ENCODE measurements at places on chromosomes 2 and 18.

GRCh38 chr2:147358375-147358774 lies 486.5 kb upstream of the ACVR2A start:
- no peak for DNase-seq

DNA sequence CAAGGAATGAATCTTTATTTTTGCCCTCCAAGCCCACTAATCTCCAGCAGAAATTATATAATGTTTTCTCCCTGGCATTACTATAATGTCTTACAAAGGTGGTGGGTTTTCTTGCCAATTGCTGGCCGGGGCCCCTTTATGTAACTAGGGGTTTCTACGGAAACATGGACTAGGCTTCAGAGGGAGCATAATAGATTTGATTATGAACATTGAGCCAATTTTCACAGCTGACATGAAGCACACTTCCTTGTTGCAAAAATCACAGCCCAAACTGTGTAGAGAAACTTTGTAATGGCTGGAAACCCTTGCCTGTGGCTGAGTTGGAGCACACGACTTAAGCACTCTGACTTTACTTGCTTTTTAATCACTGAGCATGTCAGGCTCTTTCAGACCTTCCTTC lies 3.8 kb upstream of the CYRIA start:
- no peak for DNase-seq

- no peak for DNase-seq
Measured at GRCh38 chr2:67462738-67463496, 65.8 kb downstream of the ETAA1 start.

DNA sequence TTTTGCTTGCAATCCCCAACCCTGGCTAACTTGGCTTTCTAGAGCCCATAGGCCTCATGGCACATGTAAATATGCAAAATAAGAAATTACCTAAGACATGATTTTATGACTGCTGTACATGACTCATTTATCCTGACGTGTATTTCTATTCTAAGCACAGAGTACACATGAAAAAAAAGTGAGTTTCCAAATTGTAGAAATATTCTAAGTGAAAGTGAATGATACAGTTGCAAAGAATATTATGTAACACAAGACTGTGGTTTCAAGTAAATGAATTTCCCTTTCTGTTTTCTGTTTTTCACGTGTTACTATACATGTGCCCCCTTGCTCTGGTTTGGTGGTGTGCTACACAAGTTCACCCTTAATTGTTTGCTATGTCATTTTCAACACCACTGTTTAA lies 162.4 kb downstream of the LRP1B start:
- no peak for DNase-seq

GRCh38 chr2:177383935-177384334 lies 8.6 kb upstream of the AGPS start:
- no peak for DNase-seq

GRCh38 chr2:231321556-231322334 lies 73.8 kb upstream of the B3GNT7 start:
- DNase-seq = no peak

- DNase-seq = no peak
Measured at GRCh38 chr2:104595576-104595975, 258.3 kb upstream of the POU3F3 start.

DNA sequence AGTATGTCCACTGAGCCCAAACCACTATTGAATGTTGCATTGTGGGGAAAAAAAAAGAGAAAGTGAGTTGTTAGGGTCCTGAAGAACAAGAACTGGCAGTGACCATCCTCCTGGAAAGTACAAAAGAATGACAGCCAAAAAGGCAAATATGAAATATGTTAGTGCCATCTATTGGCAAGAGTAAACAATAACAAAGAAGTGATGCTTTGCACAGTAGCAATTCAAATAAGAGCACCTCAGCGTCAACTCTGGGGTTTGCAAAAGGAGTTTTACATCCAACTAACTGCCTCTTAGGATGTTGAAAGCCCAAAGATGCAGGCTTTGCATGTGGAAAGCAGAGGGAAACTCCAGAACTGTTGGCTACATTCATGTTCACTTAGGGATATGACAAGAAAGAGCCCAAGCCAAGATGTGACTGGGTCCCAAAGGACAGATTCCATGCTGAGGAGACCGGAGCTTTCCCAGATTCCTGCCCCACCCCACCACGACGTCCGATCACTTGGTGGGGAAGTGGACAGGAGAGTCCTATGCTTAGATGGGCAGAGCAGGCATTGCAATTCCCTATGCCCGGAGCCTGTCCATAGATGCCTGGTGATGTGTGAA lies 15.6 kb downstream of the TRABD2A start:
- peak; percentile 60 for DNase-seq

DNA sequence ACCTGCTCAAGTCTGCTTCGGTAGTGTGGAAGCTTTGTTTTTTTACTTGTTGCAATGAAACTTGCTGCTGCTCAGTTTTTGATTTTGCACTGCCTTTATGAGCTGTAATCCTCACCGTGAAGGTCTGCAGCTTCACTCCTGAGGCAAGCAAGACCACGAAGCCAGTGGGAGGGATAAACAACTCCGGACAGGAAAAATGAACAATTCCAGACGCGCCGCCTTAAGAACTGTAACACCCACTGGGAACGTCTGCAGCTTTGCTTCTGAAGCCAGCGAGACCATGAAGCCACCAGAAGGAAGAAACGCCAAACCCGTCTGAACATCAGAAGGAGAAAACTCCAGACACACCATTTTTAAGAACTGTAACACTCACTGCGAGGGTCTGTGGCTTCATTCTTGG lies 245.7 kb upstream of the REG3G start:
- no peak for DNase-seq

- no peak for DNase-seq
Measured at GRCh38 chr2:196316050-196316430, 144.7 kb upstream of the STK17B start.

DNA sequence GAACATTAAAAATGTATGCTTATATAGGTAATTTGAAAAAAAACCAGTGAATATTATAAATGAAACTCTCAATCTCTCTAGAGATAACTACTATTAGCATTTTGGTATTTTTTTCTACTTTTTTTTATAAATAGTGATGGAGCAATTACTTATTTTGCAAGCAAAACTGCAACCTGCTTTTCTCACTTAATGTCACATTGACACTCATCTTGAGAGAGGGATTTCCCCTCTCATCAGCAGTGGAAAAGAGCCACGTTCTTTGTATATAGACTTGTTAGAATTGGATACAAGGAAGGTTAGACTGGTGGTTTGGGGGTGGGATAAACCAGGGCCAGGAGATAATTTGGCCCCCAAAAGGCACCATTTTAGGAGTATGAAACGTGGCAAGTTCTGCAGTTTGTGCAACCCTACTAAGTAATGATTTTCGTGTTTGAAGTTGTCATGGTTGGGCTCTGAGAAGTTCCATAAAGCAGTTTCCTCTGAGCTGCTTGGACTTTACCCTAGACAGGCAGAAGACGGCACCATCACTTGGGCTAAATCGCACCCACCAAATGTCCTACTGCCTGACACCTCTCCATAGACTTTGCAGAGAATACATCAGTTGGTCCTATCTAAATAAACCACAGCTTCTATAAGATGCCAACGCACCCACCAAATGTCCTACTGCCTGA lies 194.0 kb downstream of the ACTR3 start:
- DNase-seq = peak; percentile 32

DNA sequence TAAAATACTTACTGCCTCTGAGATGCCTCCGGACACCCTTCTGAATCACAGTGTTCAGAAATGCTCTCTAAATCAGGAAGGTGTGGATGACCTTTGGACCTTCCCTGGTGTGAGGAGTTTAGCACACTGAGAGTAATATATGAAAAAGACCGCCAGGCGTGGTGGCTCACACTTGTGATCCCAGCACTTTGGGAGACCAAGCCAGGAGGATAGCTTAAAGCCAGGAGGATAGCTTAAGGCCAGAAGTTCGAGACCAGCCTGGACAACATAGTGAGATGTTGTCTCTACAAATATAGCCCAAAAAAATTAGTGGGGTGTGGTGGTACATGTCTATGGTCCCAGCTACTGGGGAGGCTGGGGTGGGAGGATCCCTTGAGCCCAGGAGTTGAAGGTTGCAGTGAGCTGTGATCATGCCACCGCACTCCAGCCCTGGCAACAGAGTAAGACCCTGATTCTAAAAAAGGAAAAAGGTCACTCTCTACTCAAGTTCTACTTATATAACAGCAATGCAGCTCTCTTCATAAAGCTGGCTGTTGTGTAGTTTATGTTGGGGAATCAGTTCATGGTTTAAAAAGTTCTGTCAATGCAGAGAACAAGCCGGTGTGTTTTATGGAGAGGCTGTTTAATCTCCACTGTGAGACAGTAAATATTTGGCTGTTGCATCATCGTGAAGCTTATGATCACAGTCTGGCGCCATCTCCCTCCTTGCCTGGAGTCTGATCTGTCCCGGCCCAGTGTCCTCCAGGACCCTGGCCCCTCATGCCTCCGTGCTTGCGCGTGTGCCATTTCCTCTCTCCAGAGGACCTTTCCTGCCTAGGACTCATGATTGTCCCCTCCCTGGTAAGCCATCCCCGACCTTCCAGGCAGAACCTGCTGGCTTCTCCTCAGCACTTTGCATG lies 184.5 kb downstream of the FAM210A start:
- DNase-seq = no peak

- no peak for DNase-seq
Measured at GRCh38 chr2:86025229-86025820, 80.4 kb downstream of the POLR1A start.

DNA sequence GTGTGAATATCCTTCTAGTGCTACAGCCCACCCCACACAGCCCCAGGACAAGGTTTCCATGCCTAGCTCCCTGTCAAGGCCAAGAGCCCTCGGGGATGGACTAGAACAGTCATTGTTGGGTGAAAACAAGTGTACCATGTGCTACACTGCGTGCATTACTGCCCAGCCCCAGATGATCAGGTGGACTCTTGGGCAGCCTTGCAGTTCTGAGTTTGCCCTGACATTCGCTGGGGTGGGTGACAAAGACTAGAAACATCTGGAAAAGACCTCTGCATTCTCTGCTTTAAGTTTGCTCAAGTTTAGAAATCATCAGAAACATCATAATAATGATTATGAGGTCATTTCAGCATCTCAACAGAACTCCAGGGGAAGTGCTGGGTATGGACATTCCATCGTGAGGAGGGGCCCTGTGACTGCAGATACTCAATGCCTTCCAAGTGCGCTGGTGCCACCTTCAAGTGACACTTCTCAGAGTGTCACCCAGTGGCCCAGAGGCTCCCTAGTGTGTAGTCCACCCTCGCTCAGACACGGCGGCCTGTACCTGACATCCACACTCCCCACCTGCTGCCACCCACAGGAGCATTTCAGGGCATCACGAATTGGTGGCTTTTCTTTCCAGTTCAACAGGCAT lies 5.3 kb upstream of the PXDN start:
- no peak for DNase-seq

DNA sequence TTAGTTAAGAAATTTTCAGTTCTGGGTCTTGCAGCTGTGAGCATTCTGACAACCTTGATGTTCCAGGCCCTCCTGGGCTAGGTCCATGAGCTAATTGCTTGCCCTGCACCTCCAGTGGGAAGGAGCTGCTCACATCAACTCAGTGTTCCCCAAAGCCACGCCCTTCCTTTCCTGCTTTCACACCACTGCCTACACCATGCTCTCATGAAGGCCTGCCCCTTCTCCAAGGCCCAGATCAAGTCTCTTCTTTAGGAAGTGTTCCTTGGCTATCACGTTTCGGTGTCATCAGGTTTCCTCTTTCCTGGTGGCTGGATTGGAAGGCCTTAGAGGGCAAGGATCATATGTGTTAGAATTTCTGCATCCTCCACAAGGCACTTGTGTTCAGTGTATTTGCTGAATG lies 18.8 kb downstream of the TMEM127 start:
- no peak for DNase-seq

DNA sequence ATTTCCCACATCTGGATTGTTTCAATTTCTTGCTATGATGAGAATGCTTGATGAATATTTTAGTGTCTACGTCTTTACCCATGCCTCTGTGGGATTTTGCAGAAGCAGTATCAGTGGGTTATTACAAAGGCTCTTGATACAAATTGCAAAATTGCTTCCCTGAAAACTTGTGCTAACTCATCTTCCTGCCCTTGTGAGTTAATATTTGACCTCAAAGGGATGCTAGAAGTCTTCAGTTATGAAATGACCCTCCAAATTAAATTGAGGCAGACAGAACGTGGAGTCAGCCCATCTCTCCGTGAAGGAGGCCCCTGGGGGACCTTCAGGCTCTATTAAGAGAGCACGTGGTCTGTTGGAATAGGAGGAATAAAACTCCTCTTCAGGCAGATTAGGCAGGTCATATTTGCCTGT lies 239.2 kb upstream of the HS6ST1 start:
- no peak for DNase-seq

DNA sequence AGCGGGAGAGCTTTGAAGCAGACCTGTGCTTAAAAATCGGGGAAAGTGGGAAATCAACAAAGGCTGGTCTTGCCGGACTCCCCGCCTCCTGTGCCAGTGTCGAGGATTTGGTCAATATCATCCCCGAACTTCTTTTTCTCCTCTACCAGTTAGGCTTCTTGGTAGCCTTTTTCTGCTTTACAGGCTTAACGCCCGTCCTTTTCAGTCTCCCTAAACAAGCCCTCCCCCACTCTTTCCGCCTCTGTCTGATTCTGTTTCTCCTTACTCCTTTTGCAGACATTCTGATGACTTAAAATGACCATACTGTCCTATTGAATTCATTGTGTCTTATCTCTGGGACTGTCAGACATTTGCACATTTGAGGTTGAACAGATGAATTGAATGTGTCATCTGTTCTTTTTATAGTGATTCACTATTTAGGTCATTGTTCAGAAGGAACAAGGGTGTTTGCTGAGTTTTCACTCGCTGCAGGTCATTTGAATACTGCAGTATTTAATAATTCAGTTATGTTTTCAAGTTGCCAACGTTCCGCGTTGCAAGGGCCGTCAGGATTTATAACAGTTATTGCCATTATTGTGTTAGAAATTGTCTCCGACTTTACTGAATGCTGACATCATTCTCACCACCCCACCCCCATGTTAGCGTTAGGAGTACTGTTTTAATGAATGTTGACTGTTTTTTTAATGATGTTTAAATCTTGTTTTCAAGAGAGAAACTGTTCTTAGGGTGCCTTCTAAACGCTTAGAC lies 1.1 kb downstream of the ITGAV start:
- peak; percentile 43 for DNase-seq

DNA sequence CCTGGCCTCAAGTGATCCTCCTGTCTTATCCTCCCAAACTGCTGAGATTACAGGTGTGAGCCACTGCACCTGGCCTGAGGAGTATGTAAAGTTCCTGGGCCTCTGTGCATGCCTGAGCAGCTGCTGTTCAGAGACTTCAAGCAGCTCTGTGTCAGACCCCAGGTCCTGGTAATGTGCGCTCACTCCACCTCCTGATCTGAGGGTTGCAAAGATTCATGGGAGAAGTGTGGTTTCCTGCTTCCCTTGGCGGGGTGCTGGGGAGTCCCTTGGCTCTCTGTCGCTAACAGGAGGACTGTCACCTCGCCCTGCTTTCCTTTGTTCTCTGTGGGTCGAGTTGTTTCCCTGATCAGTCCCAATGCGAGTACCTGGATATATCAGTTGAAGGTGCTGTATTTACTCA lies 8.6 kb upstream of the IL36A start:
- DNase-seq = peak; percentile 66

- DNase-seq = no peak
Measured at GRCh38 chr2:146077156-146077555, 1557.2 kb upstream of the ZEB2 start.

DNA sequence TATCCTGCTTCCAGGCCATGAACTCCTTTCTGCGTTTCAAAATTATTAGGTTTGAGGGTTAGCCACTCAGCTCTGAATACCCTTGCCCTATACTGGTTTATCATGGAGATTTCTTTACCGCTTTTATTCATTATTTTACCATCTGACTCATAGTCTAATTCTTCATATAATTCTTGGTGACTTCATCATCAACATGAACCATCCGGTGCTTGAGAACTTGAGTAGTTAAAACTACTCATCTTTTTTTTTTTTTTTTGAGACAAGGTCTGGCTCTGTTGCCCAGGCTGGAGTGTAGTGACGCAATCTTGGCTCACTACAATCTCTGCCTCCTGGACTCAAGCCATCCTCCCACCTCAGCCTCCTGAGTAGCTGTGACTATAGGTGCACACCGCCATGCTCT lies 94.2 kb upstream of the LHCGR start:
- DNase-seq = no peak
